ENCODE measurements at places on chromosomes 1 and 21.

DNA sequence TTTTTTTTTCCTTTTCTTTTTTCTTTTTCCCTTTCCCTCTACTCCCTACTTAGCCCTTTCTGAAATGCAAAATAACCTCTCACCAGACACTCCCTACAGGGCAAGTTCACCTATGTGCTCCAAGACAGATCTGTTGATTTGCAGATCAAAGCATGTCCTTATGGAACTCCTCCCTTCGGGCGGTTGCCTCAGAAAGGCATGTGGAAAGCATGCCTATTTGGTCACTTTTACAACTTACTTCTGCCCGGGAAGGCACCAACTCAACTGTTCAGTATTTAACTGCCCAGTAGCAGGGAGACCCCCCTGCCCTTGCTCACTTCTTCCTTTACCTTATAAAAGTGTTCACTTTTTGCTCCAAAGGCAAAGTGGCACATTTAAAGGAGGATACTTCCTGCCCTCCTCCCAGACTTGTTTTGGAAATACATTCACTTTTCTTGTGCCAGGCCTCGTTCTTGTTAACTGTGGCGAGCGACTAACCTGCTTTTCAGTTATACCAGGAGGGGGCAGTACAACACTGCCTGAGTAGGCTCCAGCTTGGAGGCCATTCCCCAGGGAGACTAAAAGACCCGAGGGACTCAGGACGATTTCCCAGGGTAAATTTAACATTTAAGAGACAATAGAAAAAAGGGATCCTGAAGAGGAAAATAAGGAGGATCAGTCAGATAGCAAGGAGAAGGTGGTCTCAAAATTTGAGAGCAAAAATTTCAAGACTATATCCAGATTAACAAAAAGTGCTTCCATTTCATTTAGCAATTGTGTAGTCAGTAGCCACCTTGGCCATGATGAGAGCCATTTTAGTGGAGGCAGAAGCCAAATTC is 12.3 kb upstream of the SLAMF7 start:
- peak; percentile 50 for DNase-seq

GRCh38 chr21:25457411-25457810 is 149.9 kb downstream of the MRPL39 start:
- no peak for DNase-seq

GRCh38 chr1:16348414-16349182 is 3.7 kb downstream of the FBXO42 start:
- no peak for DNase-seq

- no peak for DNase-seq
Measured at GRCh38 chr1:96989302-96989701, 267.7 kb downstream of the PTBP2 start.

GRCh38 chr1:228852511-228853088 is 117.3 kb downstream of the RHOU start:
- DNase-seq = no peak

DNA sequence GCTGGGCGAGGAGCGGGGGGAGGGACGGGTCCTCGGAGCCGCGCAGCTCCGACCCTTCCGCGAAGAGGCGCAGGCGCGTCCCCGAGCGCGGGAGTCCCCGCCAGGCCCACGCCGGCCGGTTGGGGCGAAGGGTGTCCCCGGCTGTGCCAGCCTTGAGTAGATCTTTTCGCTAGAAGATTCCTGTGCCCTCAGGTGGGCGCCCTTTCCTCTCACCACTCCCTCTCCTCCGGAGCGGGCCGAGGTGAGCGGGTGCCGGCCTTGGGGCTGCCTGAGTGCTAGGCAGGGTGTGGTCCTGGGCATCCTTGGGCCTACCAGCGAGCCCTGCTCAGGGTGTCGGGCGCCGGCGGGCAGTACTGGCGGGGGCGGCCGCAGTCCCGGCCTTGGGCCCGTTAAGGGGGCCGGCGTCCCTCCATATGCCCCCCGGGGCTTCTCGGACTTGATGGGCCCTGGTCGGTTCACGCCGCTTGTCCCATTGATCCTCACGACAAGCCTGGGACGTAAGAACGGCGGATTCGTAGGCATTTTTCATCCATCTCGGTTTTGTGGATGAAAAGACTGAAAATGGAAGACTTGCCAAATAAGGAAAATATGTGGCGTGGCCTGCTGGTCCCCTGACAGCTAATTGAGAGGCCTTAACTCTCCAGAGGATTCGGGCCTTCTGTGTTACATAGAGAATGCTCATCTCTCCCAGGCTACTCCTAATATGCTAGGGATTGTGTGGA is 712 bp downstream of the DEGS1 start:
- DNase-seq = peak; percentile 55

GRCh38 chr1:34186741-34187494 is 10.2 kb downstream of the C1orf94 start:
- no peak for DNase-seq

- DNase-seq = no peak
Measured at GRCh38 chr1:230424391-230425251, 1.5 kb downstream of the PGBD5 start.

GRCh38 chr1:218281285-218281684 is 3.8 kb upstream of the RRP15 start:
- no peak for DNase-seq

- no peak for DNase-seq
Measured at GRCh38 chr1:35559317-35559944, 1.8 kb downstream of the NCDN start.

GRCh38 chr21:25639551-25640201 is 618 bp downstream of the JAM2 start:
- no peak for DNase-seq

All from activated T-cell treated with anti-CD3 and anti-CD28 coated beads for 24 hours (primary cell).